Activated CD4-positive, alpha-beta T cell treated with anti-CD3 and anti-CD28 coated beads for 4 hours (primary cell): ENCODE measurements at places on chromosomes 11 and 22.

DNA sequence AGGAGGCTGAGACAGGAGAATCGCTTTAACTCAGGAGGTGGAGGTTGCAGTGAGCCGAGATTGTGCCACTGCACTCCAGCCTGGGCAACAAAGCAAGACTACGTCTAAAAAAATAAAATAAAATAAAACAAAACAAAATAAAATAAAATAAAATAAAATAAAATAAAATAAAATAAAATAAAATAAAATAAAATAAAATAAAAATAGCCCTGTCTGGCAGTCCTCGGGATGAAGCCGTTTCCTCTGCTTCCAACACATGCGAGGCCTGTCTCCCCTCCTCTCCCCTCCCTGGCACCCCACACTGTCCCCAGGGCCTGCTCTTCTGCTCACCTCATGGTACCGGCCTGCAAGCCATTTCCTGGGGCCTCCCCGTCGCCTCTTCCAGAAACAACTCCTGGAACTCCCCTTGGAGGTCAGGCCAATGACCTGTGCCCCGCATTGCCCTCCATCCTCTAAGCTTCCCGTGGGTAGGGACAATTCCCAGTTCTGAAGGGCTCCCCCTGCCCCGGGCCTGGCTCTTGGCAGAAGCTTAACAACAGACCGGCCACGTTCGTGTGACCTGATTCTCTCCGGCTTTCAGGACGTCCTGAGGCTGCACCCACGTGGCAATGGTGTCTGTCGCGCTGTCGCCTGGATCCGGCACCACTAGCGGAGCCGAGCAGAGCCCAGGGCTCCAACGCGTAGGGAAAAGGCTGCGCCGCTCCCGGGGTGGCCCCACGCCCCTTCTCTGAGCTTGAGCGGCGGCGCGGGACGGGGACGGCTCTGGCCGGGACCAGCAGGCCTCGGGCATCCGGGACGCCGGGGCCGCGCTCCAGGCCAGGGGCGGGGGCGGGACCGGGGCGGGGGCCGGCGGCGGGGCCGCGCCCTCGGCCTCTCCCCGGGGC is 456 bp upstream of the PARVB start:
- peak; percentile 22 for DNase-seq

- no peak for DNase-seq
Measured at GRCh38 chr11:100830274-100830673, 143.2 kb downstream of the ARHGAP42 start.

DNA sequence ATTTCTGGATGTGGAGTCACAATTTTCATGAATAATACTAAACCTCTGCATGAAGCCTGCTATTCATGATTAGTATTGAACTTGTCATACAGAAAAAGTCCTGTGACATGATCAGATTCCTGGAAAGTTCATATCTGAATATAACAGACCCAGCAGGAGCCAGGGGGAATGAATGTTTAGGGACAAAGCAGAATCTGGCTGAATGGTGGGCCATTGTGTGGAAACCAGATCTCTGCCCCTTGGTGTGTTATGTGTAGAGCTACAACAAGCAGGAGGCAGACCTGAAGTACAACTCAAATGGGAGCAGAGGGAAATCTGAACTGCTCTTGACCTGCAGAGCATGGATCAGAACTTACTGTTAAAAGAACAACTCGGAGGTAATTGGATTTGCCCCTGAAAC is 30.3 kb downstream of the KREMEN1 start:
- DNase-seq, result no peak

GRCh38 chr11:113073290-113073953 is 112.2 kb downstream of the NCAM1 start:
- no peak for DNase-seq

GRCh38 chr11:14471127-14471526 is 28.5 kb downstream of the COPB1 start:
- DNase-seq, result no peak

DNA sequence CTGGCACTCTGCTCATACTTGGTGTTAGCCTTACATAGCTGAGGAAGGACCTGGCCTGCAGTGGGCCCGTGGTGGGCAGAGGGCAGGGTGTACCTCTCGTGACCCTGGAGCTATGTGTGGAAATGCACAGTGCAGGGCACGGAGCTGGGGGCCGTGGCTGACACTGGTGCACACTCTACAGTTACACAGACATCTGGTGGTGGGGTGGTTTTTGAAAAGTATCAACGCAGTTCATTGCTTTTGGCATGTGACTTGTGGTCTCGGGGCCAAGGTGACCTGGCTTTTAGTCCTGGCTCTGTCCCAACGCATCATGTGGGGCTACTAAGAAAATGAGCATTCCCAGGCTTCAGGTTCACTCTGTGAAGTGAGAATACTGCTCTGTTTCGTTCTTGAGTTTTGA is 553.6 kb downstream of the NTM start:
- DNase-seq, result no peak

DNA sequence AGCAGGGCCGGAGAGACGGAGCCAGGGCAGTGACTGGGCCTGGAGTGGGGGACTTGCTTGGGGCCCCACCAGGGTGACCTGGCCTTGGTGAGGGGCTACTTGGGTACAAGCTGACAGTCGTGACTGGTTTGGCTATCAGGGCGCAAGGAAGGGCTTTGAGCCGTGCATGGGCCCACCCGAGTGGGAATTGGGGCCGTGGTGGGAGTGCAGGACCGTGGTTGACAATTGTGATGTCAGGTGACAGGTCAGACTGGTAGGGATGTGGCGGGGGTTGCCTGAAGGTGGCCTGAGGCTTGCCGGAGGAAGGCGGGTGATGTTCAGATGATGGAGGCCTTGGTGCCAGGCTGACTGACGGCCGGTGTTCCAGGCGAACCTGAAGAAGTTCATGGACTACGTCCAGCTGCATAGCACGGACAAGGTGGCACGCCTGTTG is 5.6 kb downstream of the SHANK3 start:
- no peak for DNase-seq

DNA sequence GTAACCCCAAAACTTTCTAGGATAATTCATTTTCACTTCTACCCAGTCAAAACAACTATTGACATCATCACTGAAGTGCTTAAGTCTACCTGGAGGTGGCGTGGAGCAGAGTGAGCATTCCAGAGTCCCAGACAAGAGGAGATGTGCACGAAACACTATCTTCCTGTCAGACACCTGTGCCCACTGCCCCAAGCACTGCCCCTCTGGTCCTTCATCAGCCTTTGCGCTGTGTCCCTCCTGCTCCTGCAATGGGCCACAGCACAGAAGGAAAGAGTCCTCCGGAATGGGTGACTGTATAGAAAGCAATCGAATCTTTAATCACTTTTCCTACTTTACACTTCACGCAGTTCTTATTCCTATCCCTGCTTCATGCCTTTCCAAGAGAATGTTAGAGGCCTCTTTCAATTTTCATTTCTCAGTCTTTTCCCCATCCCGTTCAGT is 512 bp upstream of the GRIA4 start:
- no peak for DNase-seq

- peak; percentile 40 for DNase-seq
Measured at GRCh38 chr22:30422481-30423300, 2.9 kb upstream of the MTFP1 start.

GRCh38 chr22:29251981-29252911 is 15.5 kb downstream of the RHBDD3 start:
- DNase-seq, result no peak

DNA sequence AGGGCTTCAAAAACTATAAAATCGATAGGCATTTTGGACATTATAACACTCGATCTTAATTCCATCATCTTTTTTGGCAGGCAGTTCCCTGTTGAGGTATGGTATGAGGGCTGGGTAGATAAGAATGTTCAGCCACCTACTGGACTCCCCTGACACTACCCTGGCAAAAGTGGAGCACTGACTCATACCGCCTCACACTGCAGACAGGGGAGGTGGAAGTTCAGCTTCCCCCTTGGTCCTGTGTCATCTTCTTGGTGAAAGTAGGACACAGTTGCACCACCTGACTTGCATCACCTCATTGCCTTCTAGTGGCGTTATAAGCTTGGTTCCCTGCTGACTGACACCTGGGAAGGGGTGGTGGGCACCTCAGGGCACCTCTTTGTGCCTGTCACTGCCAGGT is 30.4 kb downstream of the PAAF1 start:
- no peak for DNase-seq

DNA sequence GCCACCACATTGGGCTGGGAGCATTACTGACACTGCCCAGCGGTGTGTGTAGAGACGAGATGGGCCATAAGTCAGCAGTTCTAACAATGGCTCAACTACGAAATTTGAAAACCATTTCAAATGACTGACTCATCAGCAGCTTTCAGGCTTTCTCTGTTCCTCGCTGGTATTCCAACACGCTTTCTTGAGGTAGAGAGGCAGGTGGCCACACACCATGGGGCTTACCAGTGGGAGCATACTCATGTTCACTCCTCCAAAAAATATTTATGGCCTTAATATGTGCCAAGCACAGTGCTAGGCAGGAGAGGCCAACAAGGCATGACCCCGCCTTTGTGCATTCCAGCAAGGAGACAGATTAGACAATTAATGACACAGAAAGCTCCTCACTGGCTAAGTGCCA is 20.3 kb downstream of the ARFGAP2 start:
- DNase-seq, result no peak

GRCh38 chr11:8288166-8288772 is 24.6 kb upstream of the LMO1 start:
- DNase-seq, result no peak

DNA sequence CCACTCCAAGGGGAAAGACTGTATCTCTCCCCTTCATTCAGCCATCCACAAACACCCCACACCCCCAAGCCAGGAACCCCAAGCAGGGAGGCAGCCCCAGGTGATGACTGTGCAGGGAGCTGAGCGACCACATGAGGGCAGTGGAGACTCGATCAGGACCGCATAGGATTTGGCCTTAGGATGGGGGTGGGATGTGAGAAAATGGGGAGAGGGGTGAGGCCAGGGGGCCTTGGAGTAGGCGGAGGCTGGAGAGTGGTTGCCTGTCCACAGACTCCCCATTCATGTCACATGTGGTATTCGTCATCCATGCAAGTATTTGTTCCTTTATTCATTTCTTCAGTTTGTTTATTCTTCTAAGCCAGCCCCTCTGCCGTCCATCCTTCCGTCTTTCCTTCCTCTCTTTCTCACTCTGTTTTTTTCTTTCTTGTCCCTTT is 2.7 kb upstream of the RHOD start:
- peak; percentile 29 for DNase-seq

DNA sequence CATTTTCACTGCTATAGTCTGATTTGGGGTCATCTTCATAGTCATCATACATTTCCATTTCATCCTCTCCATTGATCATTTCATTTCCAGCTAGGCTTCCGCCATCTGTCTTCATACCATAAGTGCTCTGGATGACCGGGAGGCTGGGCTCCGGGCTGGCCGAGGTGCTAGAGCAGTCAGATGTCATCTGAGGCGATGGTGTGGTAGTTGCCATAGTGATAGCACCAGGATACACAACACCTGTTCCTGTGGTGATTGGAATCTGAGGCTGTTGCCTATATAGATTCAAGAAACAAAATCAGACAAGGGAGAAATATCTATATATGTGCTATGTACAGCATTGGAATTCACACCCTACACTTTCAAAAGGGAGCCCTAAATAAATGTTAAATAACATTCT is 383.5 kb downstream of the SOX6 start:
- DNase-seq, result no peak

DNA sequence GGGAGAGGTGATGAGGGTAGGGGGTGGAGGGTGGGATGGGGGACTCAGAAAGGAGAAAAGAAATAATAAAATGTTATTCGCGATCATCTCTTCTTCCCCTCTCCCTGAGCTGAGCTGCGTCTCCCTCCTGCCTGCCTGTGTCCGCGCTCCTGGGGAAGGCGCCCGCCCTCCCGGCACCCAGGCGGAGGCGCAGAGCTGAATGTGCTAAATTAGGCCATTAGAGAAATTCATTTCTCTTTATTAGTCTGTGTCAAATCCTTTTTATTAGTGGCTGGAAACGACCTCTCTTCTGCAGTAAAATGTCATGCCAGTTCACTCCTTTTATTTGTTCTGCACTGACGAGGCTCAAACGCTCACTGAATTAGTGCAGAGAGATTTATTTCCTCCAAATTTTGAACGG is 116.1 kb downstream of the FEZ1 start:
- no peak for DNase-seq

DNA sequence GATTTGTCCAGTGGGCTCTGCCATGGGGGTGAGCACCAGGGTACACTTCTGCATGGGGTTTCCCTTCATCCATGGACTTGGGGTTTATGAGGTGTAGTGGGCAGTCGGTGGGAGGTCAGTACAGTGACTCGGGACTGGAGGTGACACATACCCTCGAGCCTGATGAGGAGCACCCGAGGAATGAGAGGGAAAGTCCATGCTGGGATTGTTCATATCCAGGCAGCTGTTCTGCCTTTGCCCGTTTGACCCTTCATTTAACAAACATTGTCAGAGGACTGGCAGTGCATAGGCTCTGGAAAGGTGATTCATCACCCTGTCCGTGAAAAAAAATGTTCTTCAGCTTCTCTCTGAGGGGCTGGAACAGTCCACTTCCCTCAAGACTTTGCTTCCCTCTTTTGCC is 2.7 kb downstream of the NAV2 start:
- no peak for DNase-seq

DNA sequence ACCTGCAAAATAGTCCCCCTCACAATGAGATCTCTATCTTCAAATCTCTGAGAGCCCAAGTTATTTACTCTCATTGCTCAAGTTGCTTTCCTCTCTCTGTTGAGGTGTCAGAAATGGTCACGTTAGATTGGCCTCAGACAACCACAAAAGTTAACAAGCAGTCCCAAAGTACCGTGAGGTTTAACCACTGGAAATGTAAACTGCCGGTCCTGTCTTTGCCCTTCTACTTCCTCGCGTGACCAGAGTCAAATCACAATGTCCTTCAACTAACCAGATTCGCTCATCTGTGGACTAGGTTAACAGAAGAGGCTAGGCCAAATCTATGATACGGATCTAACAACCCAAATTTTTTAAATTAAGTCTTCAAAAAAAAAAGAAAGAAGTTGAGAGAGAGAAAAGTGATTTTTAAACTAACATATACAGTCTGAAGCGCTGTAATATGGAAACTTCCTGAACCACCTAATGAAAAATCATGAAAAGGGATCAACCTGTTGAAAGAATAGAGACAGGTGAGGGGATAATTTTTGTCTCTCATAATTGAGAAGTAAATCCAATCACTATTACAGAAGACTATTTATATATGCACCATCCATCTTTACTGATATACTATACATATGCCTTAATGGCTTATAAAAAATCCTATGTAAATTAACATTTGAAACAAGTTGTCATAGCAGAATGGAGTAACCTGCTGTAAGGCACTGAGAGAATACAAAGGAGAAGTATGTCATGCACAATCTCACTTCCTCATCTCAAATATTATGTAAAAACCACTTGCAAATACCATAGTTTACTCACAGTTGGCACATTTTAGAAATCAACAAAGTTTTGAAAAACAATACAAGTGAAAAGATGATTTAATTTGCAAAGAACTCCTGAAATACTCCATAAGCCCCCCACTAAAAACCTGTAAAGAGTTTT is 3.3 kb upstream of the JAML start:
- DNase-seq, result no peak

- no peak for DNase-seq
Measured at GRCh38 chr11:125300791-125301218, 136.3 kb downstream of the PKNOX2 start.

GRCh38 chr11:117972629-117973502 is 13.3 kb upstream of the IL10RA start:
- DNase-seq, result no peak

GRCh38 chr11:95522874-95523273 is 266.7 kb downstream of the FAM76B start:
- DNase-seq, result no peak

GRCh38 chr11:34284811-34285481 is 72.9 kb downstream of the ABTB2 start:
- DNase-seq, result no peak

GRCh38 chr22:26700886-26701285 is 43.5 kb downstream of the MIAT start:
- DNase-seq, result no peak
